ENCODE measurements at places on chromosomes 5 and 9.

GRCh38 chr9:99119976-99120655, 15.2 kb downstream of the TGFBR1 start:
- peaks cover 74% of the 10 kb centered on the region for H3K4me1 ChIP-seq
- no peak for DNase-seq
- peak overlapping the region; percentile 29 for H3K27ac ChIP-seq
- H3K4me3 ChIP-seq = no peak overlapping the region

GRCh38 chr5:5810461-5810860, 388.0 kb downstream of the ICE1 start:
- H3K4me1 ChIP-seq = no peaks in the 10 kb centered on the region
- DNase-seq = no peak

- H3K4me1 ChIP-seq = peaks cover 7% of the 10 kb centered on the region
- peaks cover 59% of the 10 kb centered on the region for H3K36me3 ChIP-seq
- no peak for DNase-seq
- no peak overlapping the region for H3K27ac ChIP-seq
- H3K4me3 ChIP-seq = no peak overlapping the region
- H3K27me3 ChIP-seq = no peaks in the 10 kb centered on the region
These were observed 23.1 kb downstream of the SKP1 start for GRCh38 chr5:134153657-134154056.

GRCh38 chr5:59540366-59540765, 353.2 kb downstream of the PDE4D start:
- H3K4me1 ChIP-seq = peaks cover 2% of the 10 kb centered on the region
- H3K4me3 ChIP-seq = no peak overlapping the region
- H3K27me3 ChIP-seq = no peaks in the 10 kb centered on the region
- H3K27ac ChIP-seq = no peak overlapping the region
